Activated CD4-positive, alpha-beta T cell treated with anti-CD3 and anti-CD28 coated beads for 36 hours (primary cell): ENCODE measurements at places on chromosomes 13 and 19. TPM values are rescaled to one million over a fixed set of nuclear protein-coding genes. Genes with fewer than 3 reads are reported as not detected.

- peak; percentile 88 for DNase-seq
Observed at GRCh38 chr19:44723952-44724319, 24.6 kb upstream of the BCL3 start.

DNA sequence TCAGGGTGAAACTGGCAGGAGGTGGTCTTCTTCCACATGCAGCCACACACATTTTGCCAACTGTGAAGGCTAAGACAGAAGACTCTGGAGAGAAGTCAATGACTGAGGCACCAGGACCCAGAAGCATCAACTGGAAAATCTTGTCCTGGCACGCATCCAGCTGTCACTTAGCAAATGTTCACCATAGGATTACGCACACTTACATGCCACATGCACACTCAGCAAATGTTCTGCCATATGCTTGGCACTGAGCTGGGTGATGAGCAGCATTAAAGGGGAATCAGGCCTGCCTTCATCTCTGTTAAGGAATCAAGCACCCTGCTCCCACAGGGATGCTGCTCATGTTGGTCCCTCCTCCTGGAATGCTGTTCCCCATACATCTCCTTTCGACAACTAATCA, 5.1 kb downstream of the ZNF599 start:
- DNase-seq, result no peak

- peak; percentile 94 for DNase-seq
Observed at GRCh38 chr19:16584248-16585093, 12.3 kb upstream of the SLC35E1 start.

- DNase-seq, result no peak
Observed at GRCh38 chr19:18432275-18433014, 5.5 kb downstream of the ISYNA1 start.

DNA sequence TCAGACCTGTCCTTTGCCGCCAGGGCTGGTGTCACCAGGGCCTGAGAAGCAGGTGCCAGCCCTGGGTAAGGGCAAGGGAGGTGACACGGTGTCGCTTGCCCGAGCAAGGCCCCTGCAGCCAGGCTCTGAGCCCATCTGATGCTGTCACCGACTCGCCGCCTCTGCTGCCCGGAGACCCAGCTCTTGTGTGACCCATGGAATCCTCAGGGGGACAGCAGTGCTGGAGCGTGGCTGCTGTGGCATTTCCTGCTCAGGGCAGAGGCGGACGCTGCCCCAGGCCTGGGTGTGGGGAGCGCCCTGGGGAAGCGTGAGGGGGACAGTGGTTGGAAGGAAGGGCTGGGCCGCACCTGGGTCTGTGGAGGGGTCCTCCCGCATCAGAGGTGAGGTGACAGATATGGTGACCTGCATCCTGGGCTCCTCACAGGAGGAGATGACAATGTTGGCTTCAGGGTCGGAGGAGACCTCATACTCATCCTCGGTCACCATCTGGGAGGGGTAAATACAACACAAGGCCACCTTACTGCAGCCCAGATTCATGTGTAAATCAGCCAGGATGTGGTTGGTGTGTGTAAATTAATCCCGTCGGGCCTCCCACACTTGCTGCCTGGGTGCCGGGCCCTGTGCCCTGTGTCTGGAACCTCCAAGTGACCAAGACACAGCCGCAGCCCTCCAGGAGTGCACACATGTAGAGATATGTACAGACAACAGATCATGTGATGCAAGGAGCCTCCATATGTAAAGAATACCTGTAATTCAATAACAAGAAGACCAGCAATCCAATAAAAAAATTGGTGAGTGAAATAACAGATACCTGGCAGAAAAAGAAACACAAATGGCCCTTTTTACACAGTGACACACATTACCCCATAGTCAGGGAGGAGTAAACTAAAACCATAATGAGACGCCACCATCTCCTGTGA, 27.6 kb upstream of the MATK start:
- no peak for DNase-seq

- DNase-seq, result no peak
Observed at GRCh38 chr13:26228096-26228495, 6.0 kb upstream of the RNF6 start.

- no peak for DNase-seq
Observed at GRCh38 chr19:791007-791566, 6.2 kb upstream of the PTBP1 start.

GRCh38 chr13:28636677-28637317, 22.1 kb upstream of the POMP start:
- peak; percentile 75 for DNase-seq

DNA sequence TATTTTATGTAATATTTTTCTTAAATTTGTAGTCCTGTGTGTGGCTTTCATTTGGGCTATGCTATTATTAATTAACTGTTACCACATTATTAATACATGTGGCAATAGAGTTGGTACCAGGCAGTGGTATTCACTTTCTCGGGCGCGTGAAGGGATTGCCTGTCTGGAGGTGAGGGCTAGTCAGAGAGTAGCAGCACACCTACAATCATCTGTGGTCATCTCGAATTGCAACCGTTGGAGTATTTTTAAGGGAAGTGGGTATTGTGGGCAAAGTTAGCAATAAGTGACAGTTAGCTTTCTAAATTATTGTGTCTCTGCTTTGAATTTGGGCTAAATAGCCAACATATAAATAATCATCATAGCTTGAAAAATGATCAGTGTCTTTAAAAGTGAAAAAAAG, 20.0 kb upstream of the GPR18 start:
- DNase-seq, result no peak

DNA sequence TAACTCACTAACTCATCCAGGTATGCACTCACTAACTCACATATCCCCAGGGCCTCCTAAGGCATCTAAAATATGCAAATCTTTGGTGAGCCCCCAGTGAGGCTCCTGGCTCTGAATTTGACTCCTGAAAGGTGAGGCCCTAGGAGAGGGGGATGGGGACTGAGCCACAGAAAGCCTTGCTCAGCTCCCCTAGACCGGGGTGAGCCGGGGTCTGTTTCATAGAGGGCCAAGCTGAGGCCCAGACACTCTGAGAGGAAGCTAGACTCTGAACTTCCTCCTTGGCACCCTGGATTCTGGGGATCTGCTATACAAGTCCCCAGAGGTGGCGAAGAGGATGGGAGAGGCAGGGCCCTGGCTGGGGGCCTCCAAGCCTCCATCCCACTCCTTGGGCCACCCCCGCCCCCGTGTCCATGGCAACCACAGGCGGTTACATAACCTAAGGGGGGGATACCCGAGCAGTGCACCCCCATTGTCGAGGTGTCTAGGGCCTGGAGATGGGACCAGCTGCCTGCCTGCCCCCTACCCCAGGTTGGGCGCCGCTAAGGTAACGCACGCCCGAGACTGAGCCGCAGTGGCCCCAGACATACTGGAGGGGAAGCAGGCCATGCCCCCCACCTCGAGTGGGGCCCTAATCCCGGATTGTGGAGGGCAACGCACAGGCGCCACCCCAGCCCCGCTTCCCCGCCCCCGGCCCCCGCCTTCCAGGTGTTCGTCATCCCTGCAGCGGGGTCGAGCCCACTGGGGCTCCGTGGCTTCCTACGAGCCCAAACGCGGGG, 646 bp downstream of the ABHD8 start:
- no peak for DNase-seq

DNA sequence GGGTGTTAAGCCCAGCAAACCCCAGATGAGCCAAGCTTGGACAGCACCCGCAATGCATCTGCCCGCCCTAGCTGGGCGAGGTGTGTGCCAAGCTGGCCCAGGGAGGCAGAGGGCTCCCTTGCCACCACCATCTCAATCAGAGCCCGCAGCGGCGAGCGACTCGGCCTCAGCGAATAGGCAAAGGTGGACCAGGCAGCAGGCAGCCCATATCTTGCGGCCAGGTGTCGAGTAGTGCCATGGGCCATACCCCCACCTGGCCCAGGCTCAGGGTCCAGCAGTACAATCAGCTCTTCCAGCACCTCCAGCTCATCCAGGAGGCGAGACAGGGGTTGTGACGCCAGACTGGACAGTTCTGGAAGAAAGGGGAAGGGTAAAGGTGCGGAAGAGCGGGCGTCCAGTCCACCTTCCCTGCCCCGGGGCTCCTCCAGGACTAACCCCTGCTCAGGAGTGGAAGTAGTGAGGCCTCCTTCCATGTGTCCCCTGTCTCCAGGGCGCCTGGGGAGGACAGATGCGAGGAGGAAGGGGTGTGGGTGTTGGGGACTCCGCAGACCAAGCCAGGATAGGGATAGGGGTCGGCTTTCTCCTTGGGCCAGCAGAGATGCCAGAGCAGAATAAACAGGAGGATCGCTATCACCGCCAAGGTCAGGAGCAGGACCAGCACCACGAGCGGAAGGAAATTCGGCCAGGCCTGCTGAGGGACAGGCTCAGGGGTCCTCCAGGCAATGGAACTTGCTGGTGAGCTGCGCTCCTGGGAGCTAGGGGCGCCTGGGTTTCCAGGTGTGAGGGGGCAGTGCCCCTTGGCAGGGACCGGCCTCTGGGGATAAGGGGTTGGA, 2.8 kb downstream of the IGFLR1 start:
- no peak for DNase-seq

- DNase-seq, result no peak
Observed at GRCh38 chr19:13329766-13330165, 176.5 kb downstream of the CACNA1A start.

GRCh38 chr19:13078381-13078780, 24.3 kb downstream of the LYL1 start:
- DNase-seq, result no peak

DNA sequence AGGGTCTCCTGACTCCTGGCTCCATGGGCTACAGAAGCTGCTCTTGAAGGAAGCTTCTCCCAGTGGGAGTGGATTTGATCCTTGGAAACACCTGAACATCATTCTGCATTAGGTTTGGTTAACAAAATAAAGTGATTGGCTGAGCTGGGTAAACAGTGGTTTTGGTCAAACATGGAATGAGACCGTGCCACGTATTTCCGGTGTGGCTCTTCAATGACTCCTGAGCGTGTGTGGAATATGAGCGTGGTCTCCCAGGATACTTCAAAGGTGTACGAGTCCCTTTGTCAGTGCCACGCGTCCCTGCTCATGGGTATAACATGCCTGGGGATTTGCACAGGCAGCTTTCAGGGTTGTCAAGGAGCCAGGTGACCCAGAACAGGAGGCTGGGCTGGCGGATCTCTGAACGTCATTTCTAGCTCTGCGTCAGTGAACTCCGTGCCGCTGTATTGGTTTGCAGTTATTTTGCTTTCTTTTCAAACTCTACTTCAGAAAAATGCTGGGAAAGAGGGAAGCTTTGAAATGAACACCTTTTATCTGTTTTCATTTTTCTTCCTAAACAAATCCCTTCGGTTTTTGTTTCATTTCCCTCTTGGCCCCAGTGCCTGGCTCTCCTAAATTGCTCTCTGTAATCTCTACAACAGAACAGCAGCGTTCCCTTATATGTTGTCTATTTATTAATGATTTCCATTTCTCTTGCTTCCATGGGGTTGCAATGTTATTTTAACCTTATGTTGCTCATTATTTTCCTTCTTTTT, 26.3 kb upstream of the GJB6 start:
- no peak for DNase-seq

DNA sequence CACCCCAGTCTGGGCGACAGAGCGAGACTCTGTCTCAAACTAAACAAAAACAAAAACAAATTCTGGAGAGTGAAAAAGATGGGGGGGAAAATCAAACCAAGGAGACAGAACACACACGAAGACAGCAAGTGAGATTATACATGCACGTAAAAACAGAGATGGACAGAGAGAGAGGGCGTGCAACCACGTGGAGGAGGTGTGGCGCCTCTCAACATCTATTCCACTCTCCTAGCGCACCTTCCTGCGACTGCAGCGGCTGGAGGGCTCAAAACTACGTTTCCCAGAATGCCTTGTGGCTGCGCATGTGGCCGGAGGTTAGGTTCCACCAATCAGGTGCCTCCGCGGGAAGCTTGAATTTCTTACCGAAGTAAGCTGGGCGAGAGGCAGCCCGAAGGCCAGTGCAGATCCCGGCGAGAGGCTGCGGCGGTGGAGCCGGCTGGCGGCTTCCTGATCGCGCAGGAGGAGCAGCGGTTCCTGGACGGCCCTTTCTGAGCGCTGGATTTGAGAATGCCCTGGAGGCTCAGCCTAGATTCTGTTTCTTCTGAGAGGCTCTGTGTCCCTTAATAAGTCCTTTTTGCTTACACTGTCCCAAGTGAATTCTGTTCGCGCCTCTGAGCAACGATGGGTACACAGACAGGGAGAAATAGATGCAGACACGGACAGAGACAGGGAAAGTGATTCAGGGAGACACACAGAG, 13.1 kb upstream of the NANOS2 start:
- peak; percentile 96 for DNase-seq

GRCh38 chr19:13817018-13817614, 21.9 kb downstream of the ZSWIM4 start:
- peak; percentile 72 for DNase-seq

DNA sequence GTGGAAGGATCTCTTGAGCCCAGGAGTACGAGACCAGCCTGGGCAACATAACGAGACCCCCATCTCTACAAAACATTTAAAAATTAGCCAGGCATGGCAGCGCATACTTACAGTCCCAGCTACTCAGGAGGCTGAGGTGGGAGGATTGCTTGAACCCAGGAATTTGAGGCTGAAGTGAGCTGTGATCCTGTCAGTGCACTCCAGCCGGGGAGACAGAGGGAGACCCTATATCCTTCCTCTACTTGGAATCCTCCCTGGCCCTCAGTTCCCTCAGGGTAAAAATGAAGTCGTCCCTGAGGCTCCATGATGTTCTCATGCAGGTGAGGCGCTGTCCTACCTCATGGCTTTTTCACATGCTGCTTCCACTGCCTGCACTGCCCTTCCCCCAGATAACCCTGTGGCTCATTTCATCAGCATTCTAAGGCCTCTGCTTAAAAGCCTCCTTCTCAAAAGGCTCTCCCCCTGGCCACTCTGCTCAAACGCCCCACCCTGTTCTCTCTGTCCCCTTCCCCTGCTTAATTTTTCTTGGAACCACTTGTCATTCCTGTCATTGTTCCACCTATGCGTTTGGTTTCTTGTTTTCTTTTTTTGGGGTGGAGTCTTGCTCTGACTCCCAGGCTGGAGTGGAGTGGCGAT, 19.2 kb downstream of the DNM2 start:
- no peak for DNase-seq

DNA sequence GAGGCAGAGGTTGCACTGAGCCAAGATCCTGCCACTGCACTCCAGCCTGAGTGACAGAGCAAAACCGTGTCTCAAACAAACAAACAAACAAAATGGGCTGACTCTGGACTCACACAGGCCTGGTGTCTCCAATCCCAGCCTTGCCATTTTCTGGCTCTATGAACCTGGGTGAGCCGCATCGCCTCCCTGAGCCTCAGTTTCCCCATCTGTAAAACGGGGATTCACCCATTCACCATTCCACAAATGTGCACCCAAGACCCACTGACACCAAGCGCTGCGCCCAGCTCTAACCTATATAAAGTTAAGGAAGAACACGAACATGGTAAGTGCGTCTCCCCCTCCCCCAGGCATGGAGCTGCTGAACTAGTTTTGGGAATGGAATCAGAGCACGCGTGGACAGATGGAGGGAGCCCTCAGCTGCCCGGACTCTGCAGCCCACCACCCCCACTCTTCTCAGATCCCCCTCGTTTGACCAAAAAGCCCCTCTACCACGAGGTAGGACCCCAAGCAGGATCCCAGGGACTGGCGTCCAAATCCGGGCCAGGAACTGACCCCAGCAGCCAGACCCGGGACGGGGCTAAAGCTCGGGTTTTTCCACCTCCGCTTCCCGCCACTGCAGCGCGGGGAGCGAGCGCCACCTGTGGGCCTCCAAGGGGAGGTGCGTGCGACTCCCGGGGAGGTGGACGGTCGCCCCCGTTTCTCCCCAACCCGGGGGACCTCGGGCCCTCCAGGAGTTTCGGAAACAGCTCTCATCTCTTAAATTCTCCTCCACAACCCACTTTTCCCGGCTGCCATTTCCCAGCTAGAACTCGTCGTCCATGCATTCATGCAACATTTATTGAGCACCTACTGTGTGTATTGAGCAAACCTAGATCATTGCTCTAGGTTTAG, 33.0 kb upstream of the ADGRE5 start:
- peak; percentile 84 for DNase-seq

TRAPPC2B gene
- total RNA-seq, result 6.1 TPM

JSRP1 gene
- 0.75 TPM for total RNA-seq

MRPL54 gene
- total RNA-seq, result 54.8 TPM

CGB3 gene
- not detected for total RNA-seq

KRTDAP gene
- total RNA-seq, result not detected
